Activated effector memory CD4-positive, alpha-beta T cell treated with Interleukin-2 at 50 U/mL for 16 hours (primary cell): ENCODE measurements at places on chromosomes 7 and 10.

DNA sequence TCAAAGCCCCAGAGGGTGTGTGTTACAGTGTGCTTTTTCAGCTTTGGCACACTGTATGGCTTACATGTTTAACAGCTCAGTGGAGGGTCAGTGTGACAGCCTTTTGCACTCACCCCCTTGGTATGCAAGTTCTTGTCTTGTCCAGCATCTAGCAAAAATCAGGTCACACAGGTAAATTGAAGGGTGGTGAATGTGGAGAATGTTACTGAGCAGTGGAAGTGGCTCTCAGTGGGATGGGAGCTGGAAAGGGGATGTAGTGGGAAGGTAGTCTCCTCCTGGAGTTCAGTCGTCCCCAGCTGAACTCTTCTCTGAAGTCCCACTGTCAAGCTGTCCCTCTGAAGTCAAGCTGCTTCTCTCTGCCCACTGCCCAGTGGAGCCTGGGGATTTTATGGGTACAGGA lies 21.0 kb upstream of the C10orf90 start:
- no peak for DNase-seq

DNA sequence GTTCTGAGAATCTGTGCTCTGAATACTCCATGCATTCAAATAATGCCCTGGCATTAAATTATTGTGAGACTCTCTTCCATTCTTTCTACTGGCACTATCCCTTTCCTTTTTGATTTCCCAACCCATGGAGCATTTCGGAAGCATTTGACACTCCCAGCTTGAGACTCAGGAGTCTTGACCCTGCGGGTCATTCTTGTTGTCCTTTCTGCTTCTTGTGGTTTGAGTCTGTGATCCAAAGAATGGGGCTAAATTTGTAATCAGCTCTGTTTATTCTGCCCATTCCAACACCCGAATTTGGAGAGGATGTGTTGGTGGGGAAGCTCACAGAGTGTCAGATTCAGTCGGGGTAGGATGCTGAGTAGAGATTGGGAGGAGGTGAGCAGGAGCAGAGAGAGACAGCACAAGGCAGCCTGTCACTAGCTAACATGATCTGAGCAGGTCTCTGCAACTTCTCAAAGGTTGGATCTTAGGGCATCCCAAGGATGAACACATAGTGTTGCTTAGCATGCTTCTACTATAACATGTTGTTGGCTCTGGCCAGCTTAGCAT lies 80.4 kb upstream of the BMPER start:
- no peak for DNase-seq

GRCh38 chr7:7489546-7489945 lies 46.1 kb downstream of the COL28A1 start:
- no peak for DNase-seq

DNA sequence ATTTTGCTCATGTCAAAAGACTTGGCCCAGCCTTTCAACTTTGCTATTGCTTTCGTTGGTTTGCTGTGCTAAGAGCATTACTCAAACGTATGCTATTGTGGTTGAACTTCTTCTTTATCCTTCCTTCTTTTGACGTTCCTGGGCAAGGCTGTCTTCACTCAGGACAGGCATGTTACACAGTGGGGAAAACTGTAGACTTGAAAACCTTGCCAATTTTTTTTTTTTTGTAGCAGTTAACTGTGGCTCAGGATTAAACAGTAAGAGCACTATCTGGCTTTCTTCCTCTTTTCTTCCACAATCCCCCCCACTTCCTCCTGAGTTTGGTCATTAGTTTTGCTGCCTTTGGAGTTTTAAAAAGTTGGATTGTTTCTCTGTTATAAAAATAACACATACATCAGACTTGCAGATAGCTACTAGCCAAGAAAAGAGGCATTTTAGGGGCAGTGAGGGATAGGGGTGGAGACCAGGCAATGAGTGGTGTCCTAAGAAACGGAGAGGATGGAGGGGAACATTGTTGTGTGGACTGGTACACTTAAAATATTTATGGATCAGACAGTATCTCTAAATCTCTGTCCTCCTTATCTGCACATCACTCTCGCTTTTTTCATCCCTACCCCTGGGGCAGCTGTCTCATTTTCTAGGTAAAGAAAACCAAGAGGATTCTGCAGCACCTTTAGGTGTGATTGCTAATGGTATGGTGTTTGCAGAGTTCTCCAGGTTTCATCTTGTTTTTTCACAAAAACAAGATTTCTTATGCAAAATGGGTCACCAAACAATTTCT lies 181.7 kb downstream of the LRMDA start:
- no peak for DNase-seq

- DNase-seq = no peak
Measured at GRCh38 chr10:92729886-92730285, 40.1 kb downstream of the HHEX start.

DNA sequence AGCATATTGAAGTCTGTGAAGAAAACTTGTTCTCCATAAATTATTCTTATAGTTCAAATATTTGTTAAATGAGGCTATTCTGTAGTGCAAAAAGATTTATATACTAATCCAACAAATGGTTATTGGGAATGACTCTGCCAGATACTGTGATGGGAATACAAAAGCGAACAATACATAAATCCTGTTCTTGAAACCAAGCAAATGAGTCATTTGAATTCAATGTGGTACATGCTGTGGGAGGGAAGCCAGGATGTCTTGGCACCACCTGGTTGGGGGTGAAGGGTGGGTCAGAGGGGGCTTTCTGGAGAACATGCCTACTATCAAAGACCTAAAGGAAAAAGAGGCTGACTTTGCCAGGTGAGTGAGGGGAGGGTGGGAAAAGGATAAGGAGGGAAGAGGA lies 594.2 kb downstream of the CALN1 start:
- DNase-seq = no peak

DNA sequence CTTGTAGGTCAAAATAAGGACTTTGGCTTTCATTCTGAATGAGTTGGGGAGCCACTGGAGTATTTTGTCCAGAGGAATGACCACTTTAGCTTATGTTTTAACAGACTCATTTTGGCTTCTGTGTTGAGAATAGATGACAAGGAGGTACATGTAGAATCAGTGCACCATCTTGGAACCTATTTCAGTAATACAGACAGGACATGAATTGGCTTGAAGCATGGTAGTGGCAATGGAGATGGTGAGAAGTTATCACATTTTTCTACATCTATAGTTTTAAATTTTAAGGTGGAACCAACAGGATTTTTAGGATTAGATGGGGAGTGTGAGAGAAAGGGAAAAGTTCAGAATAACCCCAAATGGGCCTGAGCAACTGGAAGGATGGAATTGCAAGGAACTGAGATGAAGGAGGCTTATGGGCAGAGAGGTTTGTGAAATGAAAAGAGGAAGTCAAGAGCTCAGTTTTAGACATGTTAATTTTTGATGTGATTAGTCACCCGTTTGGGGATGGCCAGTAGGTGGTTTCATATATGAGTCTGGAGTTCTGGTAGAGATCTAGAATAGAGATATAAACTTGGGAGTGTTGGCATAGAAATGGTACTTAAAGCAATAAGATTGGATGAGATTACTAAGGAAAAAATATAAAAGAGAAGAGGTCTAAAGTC lies 89.2 kb upstream of the JAZF1 start:
- DNase-seq = no peak

- DNase-seq = no peak
Measured at GRCh38 chr10:68877482-68878110, 23.5 kb upstream of the DDX50 start.

DNA sequence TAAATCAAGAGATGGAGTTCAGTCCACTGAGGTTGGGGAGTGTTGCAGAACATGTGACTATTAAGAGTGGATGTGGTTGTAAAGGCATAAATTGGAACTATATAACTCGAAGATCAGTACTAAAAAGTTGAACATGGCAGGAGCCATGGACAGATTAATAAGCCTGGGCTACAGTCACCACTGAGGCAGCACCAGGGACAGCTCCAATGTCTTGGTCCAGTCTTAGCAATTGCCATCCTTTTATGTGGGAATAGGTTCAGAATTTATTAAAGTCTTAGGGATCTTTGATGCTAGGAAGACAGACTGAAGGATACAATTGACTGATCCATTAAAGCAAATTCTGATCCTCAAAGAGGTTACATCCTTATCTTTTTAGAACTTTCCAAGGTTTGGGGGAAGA lies 156.6 kb downstream of the ADRA2A start:
- DNase-seq = no peak

DNA sequence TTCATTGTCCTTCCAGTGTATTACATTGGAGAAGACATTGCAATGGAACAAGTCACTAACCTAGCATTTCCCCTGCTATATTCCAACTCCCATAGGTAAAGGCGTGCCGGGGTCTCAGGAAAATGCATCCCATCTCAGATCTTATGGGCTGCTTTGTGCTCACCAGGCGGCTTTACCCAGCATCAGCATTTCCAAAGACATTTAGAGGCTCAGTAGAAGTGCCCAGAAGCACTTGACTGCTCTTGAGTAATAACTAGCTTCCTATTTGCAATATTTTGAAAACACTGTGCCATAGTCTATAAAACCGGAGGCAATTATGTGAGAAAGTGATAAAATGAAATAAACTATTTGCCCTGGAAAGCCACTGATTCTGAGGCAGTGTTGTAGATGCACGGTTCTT lies 415.0 kb upstream of the NPVF start:
- no peak for DNase-seq

DNA sequence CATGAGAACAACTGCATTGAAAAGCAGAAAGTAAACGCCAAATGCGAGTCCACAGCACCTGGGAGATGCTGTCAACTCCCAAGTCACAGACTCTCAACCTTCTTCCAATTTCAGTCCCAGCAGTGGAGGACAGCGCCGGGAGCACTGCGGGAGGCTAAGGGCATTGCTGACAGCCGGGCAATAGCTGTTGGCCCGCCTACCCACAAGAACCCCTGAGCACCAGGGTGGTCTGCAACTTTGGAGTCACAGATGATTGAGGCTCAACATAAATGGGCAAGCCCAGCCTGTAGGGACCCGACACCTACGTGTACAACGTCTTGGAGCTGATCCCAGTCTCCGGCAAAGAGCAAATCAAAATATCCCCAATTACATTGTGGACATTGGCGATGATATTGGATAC lies 262.9 kb downstream of the TCERG1L start:
- no peak for DNase-seq

DNA sequence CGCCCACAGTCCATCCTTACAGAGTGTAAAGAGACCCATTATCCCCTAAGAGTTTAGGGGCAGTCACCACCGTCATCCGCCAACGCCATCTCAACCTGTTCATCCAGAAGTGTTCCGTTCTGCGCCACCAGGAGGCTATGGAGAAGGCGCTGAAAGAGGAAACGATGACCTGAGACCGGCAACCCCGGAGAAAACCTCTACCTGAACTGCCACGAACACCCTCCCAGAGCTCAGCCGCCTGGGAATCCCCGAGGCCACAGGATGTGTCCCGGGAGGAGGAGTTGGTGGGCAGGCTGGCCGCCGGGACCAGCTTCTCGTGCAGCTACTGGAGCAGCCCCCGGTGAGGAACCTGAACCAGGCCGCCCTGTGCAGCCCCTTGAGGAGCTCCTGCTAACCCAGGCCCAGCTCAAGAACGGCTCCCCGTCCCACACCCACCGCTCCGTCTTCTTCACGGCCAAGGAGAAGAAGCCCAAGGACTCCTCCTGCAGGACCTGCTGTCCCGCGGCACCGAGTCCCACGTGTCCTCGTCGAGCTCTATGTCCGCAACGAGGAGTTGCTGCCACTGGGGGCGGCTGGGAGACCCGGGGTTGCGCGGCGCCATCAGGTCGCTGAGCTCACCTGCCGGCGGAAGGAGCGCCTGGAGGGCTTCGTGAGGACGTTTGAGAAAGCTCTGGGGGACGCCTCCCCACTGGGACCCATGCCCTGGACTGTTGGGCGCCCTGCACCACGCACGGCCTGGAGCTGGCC lies 21.1 kb upstream of the LANCL2 start:
- DNase-seq = no peak

DNA sequence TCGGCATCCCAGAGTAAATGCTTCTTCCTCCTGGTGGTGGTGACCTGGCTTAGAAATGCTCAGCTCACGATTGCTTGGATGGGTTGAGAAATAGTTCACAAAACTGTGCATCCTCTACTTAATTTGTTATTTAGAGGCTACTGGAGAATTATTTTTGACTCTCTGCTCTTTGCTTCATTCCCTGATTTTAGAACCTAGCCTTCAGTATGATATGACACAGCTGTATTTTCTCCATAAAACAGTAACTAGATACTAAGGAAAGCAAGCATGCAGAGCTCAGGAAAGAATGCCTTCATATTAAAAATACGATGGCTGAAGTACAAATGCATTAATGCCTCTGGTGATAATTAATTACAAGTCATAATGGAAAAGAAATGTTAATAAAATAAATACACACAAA lies 602.0 kb upstream of the COBL start:
- DNase-seq = no peak

DNA sequence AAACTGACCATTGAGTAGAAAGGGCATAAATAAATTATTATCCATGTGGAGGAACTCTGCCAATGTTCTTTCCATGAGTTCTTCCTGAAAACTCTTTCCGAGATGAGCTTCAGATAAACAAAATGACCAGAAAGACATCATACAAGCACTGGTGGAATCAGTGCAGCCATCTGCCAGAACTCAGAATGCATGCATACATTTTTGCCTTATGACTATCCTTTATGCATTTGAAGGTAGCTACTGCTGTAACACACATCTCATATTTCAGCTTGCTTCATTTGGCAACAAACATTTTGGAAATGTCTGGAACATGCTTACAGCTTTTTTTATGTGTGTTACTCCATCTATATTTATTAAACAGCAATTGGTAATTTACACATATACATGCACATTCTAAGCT lies 448.9 kb downstream of the PLXDC2 start:
- no peak for DNase-seq

- DNase-seq = no peak
Measured at GRCh38 chr10:43970018-43970698, 321.5 kb upstream of the ZNF32 start.

DNA sequence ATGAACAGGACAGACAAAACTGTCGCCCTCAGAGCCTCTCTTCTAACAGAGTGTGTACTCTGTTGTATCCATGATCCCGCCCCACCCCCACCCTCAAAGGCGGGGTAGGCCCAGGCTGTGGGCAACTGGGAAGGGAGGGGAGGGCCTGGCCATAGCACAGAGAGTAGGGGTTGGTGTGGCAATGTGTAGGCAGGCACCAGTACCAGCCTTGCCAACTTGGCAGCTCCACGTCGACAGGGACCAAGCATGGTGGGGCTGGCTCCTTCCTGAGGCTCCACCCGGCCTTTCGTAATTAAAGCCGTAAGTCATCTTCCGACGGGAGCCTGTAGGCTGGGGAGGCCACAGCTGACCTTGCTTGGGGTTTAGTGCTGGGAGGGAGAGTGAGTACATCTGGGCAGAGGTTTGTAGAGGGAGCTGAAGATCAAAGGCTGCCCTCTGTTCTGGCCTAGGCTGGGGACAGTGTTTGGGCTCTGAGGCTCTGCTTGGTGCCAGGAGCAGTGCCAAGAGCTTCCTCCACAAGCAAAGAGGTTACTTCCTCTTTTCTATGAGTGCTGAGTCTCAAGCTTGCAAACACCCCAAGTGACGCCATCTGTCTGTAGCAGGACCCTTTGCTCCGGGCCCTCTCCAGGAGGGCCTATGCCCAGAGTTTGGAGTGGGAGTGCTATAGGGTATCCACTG lies 121.6 kb downstream of the C10orf105 start:
- DNase-seq = no peak

- no peak for DNase-seq
Measured at GRCh38 chr7:107742678-107743566, 1.0 kb upstream of the CBLL1 start.

GRCh38 chr10:33418301-33418700 lies 83.8 kb upstream of the NRP1 start:
- DNase-seq = no peak
